ENCODE measurements at places on chromosomes 4 and X.

- DNase-seq, result no peak
These were observed 18.6 kb downstream of the SEC24D start for GRCh38 chr4:118817178-118817930.

DNA sequence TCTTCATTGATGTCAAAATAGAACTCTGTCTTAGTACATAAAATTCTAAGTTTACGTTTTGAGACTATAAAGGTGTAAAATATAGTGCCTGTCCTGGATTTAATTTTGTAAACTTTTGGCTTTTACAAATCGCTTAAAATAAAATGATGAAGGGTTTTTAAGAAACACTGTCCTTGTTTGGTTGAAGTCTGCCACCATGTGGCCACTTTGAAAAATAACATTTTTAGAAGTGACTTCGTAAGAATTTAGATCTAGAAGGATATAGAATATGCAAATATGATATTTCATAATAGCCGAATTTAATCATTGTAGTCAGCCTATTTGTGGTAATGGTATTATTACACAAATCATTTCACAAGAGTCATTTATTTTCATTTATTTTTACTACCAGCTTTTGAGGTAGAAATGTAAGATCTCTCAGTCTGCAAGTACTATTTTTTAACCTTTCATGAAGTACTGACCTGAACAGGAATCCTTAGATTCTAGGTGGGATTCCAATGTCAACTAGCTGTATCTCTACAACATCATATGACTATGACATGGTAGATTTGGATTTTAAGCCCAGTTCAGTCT lies 31.0 kb upstream of the FAT4 start:
- no peak for DNase-seq

DNA sequence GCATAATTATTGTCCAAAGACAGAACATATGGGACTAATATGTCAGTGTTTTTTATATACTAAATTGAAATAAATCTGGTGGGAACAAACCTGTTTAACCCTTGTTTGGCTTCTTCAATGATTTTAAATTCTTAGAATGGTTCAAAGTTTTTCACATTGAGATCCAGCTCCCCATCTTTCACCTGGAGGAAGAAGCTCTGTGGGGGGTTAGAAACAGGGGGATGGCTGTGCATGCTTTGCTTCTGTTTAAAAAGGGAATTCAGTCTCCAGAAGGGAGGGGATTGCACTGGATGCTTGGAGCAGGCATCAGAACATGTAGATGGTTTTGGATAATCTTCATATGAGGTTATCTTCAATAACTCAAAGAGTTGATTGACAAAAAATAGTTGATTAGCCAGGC lies 72.1 kb downstream of the GALNT7 start:
- no peak for DNase-seq

DNA sequence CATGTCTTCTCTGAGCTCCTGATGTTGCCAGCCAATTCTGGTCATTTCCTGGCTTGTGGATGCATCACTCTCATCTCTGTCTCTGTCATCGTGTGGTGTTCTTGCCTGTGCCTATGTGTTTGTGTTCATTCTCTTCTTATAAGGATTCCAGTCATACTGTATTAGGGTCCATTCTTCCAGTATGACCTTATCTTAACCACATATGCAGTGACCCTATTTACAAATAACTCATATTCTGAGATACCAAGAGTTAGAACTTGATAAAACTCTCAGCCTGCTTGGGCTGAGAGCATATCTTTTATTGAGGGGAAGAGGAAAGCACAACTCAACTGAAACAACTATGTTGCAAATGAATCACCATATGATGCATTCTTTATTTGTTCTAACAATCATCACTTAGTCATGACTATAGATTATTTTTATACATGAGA lies 189.0 kb upstream of the ANXA10 start:
- no peak for DNase-seq

DNA sequence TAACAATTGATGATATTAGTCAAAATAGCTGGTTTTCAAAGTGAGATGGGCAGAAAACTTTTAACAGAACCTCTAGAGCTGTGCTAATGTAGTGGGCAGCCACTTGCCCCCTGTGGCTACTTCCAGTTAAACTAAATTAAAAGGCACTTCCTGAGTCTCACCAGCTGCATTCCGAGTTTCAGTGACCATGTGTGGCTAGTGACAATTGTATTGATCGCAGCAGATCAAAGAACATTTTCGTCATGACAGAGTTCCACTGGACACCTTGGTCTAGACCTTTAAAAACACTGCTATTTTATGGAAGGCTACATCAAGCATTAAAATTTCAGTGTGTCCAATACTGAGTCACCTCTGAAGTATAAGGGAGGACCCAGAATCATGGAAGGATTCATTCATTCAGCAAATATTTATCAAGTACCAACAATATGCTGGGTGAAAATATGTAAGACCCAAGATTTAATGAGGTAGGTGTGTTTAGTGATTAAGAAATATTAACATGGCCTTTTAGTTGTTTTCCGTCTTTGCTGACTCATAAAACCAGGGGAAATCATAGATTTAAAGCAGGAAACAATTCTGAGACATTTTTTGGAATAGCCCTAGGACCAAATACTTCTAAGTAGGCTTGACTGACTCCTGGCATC lies 5.1 kb upstream of the FAT1 start:
- no peak for DNase-seq

GRCh38 chr4:7202411-7202810 lies 10.1 kb downstream of the SORCS2 start:
- no peak for DNase-seq

DNA sequence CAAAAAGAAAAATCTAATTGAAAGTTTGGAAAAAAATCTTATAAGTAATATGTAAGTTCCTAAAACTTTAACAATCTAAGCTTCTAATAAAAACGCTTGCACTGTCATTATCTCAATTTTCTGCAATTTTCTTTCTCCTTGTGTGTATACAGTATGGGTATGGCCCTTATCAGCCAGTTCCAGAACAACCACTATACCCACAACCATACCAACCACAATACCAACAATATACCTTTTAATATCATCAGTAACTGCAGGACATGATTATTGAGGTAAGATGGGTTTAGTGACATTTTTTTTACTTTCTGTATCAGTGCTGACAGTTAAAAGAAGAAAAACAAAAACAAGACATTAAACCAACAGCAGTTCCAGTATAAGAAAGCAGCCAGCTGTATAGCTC lies 4.9 kb downstream of the STATH start:
- DNase-seq, result no peak

DNA sequence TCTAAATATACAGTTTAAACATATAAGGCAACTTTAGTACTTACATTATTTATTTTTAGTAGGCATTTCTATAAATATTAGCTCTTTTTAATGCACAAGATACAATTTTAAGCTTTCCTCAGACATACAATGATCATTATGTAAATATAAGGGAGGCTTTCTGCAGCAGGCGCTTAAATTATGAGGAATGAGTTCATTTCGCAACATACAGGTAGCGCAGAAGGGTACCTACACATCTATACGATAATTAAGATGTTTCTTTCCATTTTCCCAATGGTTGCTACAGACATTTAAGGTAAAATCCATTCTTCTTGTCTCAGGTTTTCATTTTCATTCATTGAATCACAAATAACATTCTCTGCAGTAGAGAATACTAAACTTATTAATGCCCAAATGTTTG lies 1.2 kb downstream of the AASDH start:
- no peak for DNase-seq

- DNase-seq, result no peak
These were observed 13.6 kb downstream of the PRSS12 start for GRCh38 chr4:118338981-118339765.

DNA sequence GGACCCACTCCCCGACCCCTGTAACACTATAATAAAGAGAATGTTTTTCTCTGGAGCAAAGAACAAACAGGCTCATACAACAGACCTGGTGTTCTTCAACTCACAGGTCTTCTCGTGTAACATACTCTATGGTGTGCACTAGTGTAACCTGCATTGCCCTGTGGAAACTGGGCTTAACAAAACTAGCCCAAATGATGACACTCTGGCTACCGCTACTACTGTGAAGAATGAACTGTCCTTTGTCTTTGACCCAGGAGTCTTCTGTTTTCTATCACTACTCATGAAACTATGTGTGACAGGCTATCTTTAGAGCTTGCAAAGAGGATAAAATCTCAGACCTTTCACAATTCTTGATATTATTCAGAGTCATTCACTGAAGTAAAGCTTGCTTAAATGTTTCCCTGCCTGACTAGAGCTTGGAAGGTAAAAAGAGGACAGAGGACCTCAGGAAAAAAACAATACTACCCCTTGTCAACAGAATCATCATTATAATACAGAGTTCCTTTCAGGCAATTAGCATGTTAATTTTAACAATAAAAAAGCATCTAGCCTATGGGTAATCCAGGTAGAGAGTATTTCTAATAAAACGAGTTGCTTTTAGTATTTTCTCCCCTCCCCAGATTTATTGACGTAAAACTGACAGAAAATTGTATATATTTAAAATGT lies 59.2 kb downstream of the FSTL5 start:
- DNase-seq, result no peak

DNA sequence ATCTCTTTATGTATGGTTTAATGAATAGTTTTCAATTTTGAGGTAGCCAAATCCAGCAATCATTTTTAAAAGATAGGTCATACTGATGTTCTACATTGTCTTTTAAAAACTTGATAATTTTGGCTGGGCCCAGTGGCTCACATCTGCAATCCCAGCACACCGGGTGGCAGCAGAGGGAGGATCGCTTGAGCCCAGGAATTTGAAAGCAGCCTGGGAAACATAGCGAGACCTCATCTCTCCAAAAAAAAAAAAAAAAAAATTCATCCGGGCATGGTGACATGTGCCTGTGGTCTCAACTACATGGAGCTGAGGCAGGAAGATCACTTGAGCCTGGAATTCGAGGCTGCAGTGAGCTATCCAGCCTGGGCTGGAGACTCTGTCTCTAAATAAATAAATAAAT lies 419.8 kb downstream of the GALNTL6 start:
- DNase-seq, result no peak

DNA sequence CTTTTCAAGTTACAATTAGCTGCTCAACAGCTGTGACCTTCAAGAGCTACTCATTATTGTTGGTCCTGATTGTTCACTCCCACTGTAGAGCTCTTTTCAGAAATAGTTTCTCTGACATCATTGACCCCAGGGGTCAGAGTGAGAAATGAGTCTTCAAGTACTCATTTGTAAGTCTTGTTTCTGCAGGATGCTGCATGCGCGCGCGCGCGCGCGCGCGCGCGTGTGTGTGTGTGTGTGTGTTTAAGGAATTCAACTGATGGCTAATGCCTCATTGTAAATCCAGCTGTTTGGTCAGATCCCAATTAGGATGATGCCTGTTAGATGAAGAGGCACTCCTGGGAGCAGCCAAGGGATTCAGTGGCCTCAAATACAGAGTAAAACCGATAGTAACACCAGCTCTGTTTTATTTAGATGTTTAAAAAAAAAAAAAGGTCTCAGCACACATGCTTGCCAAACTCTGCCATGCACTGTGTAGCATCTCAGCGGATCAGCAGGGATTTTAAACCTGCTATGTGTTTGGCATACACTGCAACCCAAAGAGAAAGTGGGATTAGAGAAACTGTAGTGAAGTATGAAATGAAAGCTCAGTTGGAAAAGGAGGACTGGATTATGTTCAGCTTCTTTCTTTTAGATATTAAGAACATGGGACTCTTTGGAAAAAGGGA lies 332.3 kb downstream of the ADGRL3 start:
- no peak for DNase-seq

- DNase-seq, result no peak
These were observed 271.3 kb upstream of the FAT4 start for GRCh38 chr4:125043486-125043885.

DNA sequence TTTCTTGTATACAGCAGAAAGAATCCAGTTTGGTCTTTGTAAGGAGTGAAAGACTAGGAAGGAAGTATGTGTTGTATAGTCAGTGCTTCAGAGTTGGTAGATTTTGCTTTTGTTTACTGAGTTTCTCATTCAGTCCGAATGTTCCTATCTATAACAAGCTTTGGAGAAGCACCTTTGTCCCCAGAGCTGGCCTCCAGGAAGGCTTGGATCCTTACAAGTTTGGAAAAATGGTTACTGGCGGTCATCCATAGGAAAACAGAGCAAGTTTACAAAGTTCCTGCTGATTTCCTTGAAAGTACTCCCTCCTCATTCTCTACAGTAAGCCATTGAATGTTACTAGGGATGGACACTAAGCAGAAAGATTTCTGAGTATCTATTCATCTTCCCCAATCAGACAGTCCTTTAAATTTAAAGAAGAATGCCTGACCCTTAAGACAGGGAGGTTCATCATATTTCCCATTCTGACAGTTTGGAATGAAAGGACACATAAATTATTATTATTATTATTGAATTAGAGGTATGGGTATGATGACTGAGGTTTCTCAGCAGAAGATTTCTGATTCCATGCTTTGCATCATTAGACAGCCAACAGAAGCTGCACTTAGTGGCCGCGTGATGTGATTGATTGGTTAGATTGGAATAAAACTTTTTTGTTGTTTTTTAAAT lies 35.8 kb downstream of the FAT4 start:
- DNase-seq, result no peak

- DNase-seq, result no peak
These were observed 39.8 kb upstream of the ATOH1 start for GRCh38 chr4:93788712-93789111.

- DNase-seq, result no peak
These were observed 9.0 kb upstream of the SLC25A14 start for GRCh38 chrX:130330706-130331105.

GRCh38 chrX:139930916-139931645 lies 1.8 kb downstream of the ATP11C start:
- DNase-seq, result no peak

- no peak for DNase-seq
These were observed 71.4 kb upstream of the ADGRL3 start for GRCh38 chr4:61128682-61129081.

GRCh38 chrX:104324461-104325212 lies 69.9 kb upstream of the ESX1 start:
- no peak for DNase-seq

GRCh38 chr4:150949943-150950342 lies 65.1 kb downstream of the LRBA start:
- no peak for DNase-seq

DNA sequence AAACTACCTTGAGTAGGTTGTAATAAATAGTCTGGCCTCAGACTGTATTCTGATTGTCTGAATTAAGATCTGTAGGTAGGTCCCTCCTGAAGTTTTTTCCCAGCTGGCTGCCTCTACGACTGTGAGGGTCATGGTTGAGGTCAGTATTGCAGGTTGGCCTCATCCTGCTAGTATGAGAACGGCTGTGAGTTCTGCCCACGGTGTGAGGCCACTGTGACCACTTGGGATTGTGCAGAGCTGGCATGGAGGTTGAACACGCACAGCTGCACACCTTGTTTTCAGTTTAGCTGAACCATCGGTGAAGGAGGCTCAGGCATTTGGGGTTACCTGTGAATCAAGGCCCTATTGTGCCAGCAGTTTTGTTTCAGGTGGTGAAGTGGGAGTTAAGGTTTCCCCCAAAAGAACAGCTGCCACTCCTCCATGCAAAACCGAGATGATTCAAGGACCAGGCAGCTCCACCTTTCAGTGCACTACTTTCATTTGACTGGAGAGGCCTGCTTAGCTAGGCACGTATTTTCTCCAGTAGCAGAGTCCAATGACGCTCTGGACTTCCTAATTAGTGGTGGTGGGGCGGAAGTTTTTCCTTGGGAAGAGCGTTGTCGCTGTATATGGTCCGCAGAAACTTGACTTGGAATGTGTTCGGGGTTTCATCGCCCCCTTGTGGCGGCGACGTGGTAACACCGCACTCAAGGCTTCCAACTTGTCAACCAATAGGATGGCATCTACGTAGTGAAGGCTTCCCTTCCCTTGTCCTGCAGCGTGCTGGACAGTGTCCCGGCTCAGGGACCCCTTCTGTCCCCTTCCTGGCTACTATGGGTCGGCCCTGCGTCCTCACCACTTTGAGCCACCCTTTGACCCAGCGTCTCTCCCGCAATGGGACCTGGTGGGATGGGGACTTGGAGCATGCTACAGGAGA lies 13.8 kb downstream of the CMC4 start:
- no peak for DNase-seq
